ENCODE measurements at places on chromosomes 1 and 21. TPM values are rescaled to one million over a fixed set of nuclear protein-coding genes. Genes with fewer than 3 reads are reported as not detected.

- DNase-seq = no peak
Observed at GRCh38 chr1:93332368-93332767, 13.3 kb upstream of the DR1 start.

DNA sequence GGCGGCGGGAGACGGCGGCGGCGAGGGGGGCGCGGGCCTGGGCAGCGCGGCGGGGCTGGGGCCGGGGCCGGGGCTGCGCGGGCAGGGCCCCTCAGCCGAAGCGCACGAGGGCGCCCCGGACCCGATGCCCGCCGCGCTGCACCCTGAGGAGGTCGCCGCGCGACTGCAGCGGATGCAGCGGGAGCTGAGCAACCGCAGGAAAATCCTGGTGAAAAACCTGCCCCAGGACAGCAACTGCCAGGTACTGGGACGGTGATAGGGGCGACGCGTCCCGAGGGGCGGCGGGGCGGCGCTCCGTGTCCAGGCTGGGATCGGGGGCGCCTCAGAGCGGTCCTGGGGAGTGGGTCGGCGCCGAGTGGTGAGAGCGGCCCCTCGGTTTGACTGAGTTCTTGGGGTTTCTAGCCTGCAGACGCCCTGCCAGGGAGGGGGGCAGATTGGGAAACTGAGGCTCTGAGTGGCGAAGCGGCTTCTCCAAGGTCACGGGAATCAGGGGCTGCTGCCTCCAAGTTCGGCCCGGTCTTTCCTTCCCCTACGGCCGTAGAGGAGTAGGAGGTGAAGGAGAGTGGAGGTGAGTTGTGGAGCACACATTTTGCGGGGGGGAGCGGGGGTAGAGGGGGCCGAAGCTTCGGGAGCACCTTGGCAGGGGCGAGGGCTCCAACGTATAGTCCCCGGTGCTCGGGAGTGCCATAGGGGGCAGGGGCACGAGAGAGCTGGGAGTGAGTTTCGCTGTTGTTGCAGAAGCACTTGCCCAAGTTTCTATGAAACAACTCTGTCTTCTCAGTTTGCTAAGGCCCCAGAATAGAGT lies 508 bp downstream of the RAVER2 start:
- no peak for DNase-seq

Gene SLC37A1
- 0.37 TPM for total RNA-seq

DNA sequence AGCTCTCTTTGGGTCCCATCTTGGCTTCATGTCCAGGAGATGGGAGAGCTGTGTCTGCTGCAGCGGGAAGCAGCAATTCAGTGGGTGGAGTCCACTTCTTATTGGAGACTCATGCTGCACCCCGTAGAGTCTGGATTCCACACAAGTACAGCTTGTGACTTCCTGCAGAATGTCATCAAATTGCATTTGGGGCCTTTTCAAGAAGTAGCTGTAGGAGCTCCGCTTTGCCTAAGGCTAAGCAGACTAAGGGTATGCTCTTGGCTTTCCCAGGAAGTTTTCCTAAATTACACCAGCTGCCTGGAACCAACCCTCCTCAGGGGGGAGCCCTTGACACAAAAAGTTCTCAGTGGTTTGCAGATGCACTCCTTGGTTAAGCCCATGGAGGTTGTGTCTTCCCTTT lies 5.7 kb upstream of the MOB3C start:
- peak; percentile 89 for DNase-seq

Gene TFF3
- total RNA-seq = not detected

DNA sequence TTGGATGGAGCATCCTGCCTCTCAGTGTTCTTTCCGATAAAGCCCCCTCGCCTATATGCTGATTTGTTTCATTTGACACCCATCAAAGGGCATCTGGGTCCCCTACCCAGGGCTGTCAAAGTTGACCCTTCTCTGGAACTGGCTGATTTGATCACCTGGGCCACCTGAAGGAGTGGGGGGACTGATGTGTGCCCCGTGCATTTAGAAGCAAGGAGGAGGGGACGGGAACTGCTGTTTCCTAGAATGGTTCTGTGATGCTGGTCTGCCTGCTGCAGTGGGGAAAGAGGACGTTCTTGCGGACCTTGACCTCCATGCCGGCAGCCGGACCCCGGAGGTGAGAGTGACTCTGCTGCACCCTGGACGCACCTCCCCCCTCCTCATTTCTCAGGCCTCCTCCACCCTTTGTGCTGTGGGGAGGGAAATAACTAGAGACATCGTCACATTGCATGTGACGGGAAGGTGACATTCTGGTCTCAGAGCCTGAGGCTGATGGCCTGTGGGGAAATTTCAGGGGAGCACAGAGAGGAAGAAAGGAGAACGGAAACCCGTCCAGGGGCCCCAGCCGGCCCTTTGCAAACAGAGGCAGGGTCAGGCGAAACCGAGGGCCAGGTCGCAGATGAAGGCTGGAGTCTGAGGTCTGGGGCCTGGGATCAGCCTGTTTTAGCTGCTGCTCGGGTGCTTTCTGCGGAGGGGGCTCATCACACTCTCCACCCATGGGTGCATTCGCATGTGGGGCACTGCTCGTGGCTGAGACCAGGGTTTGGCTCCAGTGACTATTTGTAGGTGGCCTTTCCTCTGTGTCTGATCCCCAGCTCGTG lies 25.7 kb downstream of the CRYAA start:
- DNase-seq = no peak

- no peak for DNase-seq
Observed at GRCh38 chr1:15391366-15391765, 18.3 kb upstream of the EFHD2 start.

Gene ERG
- not detected for total RNA-seq

DNA sequence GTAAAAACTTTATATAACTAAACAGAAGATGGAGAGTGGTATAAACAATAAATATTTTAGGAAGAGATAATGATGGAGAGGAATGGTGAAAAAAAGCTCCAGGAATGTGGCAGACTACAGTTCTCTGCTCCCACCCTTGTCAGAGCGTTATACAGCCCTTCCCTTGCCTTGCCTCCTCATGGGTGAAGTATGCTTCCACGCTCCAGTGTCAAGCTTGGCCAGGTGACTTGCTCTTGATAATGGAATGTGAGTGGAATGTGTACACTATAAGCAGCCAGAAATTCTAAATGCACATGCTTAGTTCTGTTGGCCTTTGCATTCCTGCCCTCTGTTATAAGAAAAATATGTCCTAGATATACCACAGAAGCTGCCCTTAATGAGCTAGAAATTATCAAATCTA lies 24.7 kb upstream of the POGK start:
- no peak for DNase-seq

Gene RGSL1
- not detected for total RNA-seq
